ENCODE measurements at places on chromosomes 11 and 22. TPM values are rescaled to one million over a fixed set of nuclear protein-coding genes. Genes with fewer than 3 reads are reported as not detected.

GLYAT gene
- total RNA-seq, result not detected

ALDH3B1 gene
- total RNA-seq, result 137 TPM

PNPLA3 gene
- 0.65 TPM for total RNA-seq

ASCC2 gene
- 27.8 TPM for total RNA-seq

TSSK2 gene
- total RNA-seq, result not detected

SWAP70 gene
- 33.5 TPM for total RNA-seq

SLC29A2 gene
- 9.5 TPM for total RNA-seq

FJX1 gene
- total RNA-seq, result 29.1 TPM

OR10A4 gene
- total RNA-seq, result not detected

TSKU gene
- 152 TPM for total RNA-seq

YPEL4 gene
- total RNA-seq, result 0.35 TPM

LRP4 gene
- 7.3 TPM for total RNA-seq

PHLDA2 gene
- total RNA-seq, result 81.8 TPM

OR8D1 gene
- not detected for total RNA-seq

TRIM51 gene
- total RNA-seq, result not detected

All from A549 treated with AZD2906 at 1 μM for 4 hours (cell line).